Prostate gland (tissue), 2 donors: ENCODE measurements at places on chromosomes 12 and 14.

DNA sequence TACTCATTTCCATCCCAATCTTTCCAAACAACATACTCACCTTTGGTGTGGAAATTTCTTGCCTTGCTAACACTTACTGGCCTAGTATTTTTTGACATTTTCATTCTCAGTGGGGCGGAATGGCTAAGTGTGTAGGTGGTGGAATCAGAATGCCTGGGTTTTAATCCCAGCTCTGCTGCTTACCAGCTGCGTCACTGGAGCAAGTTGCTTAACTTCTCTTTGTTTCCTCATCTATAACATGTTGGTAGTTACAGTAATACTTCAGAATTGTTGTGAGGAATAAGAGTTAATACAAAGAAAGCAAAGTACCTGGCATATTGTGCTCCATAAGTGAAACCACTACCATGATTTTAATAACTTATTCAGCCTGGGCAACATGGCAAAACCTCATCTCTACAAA, 3.0 kb upstream of the FAM177A1 start:
- no peak for DNase-seq

DNA sequence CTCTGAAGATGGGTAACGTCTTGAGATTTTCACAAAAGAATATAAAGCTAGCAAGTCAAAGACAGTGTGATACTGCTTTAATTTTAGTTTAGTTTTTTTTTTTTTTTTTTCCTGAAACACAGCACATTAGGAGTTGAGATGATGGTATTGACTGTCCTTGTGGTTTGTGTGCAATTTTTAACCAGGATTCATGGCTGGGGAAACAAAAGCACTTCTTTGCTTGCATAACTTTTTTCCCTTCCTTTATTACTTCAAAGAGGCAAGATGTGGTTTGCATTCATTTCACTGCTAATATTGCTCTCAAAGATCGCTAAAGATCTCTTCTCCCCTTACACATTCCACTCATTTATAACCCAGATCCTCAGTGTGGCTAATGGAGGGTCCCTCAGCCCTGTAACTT, 157.1 kb upstream of the PZP start:
- no peak for DNase-seq

- DNase-seq = no peak
Observed at GRCh38 chr12:55828357-55828756, 1.0 kb downstream of the DNAJC14 start.

DNA sequence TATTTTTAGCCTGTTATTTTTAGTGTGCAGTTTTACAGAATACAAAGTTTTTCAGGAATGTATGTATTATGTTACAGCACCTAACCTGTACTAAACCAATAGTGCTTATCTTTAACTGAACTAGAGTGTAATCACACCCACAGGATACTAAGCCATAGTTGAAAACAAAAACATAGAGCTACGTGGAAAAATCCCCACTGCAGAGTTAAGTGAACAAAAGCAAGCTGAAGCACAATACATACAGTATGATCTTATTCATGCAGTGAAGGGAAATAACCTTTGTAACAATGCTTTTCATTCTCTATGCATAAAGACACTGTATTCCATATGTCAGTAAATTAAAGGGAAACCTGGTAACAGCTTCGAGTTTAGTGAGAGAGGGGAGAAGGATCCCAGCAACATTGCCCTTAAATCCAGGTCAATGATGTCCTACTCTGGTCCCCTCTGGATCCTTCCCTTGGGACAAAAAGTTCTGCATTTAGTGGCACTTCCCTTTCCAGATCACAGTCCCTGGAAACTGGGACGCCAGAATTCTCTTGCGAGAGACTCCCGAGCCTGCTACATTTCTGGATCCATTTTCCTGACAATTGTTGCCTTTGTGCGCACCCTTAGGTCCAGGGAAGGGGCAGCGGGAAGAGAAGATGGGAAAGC, 121.3 kb upstream of the CCND2 start:
- no peak for DNase-seq

DNA sequence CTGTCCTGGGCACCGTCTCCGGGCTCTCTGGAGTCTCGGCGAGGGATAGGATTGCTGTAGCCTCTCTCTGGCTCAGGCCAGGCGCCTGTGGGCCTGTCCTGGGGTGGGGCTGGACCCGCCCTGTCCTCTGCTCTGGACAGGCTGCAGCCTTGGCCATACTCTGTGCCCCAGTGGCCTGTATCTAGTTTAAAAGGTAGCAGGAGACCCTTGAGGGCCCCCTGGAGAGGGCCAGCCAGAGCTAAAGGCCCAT, 1.8 kb downstream of the KIF26A start:
- no peak for DNase-seq

DNA sequence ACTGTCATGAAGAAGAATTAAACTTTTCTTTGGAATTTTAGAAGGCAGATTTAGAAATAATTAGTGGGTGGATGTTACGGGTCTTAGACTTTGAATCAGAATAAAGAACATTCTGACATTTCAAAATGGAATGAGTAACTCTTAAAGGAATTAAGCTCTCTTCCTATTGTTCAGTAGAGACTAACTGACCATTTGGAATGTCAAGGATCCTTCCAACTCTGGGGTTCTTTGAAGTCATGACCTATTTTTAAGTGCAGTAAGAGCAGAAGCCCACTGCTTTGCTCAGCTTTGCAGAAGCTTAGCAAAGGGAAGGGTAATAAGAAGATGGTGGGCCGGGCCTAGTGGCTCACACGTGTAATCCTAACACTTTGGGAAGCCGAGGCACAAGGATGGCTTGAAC, 4.0 kb downstream of the CHURC1 start:
- no peak for DNase-seq

DNA sequence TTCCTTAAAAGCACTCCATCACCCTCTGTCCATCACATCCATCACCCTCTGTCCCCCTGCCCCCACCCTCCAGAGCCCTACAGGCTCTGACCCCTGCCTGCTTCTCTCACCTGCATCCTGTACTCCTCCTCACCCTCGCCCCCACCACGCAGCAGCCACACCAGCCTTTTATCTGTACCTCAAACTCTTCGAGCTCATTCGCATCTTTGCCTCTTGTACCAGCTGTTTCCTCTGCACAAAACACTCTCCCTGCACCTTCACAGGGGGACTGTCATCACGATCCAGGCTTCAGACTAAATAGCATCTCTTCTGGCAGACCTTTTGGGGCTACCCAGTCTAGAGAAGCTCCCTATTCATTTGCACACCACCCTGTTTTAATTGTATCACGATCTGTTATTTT, 24.1 kb downstream of the TMEM229B start:
- no peak for DNase-seq

GRCh38 chr12:49040364-49040855, 20.2 kb downstream of the KMT2D start:
- no peak for DNase-seq

- DNase-seq = no peak
Observed at GRCh38 chr12:90908465-90908864, 46.5 kb downstream of the CCER1 start.

GRCh38 chr12:106049546-106049945, 89.2 kb downstream of the NUAK1 start:
- DNase-seq = no peak

DNA sequence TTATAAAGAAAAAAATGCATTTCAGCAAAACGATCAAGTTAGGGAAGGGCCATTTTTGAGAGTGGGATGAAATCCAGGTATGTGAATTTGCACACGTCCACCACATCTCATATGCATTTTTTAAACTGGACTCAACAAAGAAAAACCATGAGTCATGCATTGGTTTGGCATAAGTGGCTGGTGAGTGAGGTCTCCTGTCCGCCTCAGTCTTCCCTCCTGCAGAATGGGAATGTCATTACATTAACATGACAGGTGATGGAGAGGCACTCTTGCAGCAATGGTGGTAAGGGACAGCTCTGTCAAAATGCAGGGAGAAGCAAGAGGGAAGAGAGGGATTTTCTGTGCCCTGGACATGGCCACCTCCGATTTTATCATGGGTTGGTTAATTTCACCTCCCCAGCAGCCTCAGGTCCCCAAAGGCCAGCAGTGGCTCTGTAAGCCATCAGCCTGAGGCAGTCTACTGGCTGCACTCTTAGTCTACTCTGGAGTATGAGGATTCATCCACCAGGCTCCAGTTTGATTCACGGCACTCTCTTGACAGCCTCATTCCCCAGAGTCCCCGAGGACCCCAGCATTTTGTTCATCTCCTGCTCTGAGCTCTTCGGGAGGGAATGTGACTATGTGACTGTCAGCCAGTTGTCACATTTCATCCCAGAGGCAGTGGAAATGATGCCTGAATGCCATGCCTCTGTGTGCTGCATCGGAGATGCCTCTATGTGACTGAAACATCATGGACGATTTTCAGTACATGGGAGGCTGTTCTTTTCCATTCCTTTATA, 17.1 kb upstream of the PWP1 start:
- no peak for DNase-seq

GRCh38 chr14:65462411-65462810, 49.9 kb downstream of the FUT8 start:
- DNase-seq = no peak

GRCh38 chr12:12901158-12901791, 9.9 kb downstream of the GPRC5A start:
- no peak for DNase-seq

DNA sequence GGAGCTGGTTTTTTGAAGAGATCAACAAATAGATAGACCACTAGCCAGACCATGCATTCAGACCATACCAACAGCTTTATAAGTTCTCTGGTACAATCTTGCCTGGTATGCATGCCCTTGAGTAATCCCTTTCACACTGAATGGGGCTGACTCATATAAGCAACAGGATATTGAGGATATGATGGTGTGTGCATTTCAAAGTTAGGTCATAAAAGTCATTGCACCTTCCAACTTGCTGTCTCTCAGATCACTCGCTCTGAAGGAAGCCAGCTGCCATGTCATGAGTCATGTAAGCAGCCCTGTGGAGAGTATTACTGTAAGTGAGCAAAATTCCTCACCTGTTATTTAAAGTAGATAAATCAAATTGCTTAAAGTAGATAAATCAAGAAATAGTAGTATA, 45.0 kb upstream of the OR6J1 start:
- no peak for DNase-seq

- DNase-seq = no peak
Observed at GRCh38 chr14:23301969-23302289, 730 bp downstream of the PPP1R3E start.

GRCh38 chr14:93048843-93049242, 66.9 kb downstream of the ITPK1 start:
- no peak for DNase-seq

DNA sequence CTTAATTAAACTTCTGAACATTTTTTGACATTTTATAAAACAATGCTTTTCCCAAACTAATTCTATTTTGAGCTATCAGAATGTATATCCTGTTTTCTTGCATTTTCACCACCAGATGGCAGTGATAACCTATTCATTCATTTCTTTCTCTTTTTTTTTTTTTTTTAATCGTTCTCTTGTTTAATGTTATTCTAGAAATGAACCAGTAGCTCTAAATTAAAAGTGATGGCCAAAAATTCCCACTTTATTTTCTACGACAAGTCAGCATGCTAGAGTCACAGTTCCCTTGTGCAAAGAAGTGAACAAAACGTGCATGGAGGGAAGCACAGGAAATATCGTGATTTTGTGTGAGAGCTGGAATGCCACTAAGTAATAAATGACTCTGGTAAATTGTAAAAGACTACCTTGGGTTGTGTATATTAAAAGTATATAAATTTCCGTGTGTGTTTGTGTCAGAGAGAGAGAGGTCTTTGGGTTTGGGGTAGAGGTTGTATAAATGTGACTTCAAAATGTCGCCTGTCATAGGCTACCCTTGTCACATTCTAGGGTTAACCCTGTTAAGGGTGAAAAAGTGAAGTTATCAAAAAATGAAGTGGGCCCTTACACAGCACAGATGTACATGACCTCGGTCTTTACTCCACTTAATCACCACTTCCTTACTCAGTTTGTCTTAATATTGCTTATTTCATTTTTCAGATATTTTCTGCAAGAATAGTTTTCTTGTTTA, 40.4 kb upstream of the LDHB start:
- DNase-seq = no peak

GRCh38 chr12:68559246-68559645, 51.5 kb upstream of the RAP1B start:
- DNase-seq = no peak

- no peak for DNase-seq
Observed at GRCh38 chr12:87311206-87311605, 718.0 kb downstream of the C12orf50 start.

- no peak for DNase-seq
Observed at GRCh38 chr14:50658203-50658602, 9.9 kb downstream of the SAV1 start.

DNA sequence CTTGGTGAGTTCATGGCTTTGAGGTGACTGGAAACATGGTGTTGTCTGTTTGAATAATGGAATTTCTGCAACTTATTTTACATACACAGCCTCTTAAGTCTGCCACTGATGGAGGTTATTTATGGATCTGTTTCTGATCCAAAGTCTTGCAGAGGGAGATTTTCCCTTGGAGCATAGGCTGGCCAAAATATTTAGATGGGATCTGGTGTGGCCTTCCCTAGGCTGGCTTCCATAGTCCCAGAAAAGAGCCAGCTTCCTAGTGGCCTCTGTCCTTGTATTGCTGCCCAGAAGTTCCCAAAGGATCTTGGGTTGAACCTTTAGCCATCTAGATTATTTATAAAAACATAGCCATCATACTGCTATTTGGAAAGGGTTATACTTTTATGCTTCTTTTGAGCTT, 491.1 kb upstream of the RGS6 start:
- no peak for DNase-seq

GRCh38 chr14:84825481-84826251, 704.3 kb upstream of the FLRT2 start:
- DNase-seq = no peak

DNA sequence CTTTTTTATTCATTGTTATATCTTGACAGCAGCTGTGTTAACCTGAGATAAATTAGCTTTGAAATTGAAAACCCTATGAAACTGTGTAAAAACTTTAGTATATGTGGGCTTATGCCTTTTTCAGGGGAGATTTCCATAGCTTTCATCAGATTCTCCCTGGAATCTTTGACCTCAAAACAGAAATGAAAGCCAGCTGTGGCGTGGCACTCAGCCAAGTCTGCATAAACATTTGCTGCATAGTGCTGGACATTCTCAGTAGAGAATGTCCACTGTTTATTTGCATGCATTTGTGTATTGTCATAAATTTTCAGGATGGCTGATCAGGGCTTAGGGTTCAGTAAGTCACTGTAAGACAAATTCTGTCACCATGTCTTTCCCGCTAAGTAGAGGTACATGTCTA, 115.3 kb upstream of the NAP1L1 start:
- DNase-seq = no peak

- peak; percentile 5 for DNase-seq
Observed at GRCh38 chr14:82655770-82656169, 1122.1 kb upstream of the SEL1L start.

GRCh38 chr14:22739423-22739822, 27.1 kb upstream of the OXA1L start:
- no peak for DNase-seq

DNA sequence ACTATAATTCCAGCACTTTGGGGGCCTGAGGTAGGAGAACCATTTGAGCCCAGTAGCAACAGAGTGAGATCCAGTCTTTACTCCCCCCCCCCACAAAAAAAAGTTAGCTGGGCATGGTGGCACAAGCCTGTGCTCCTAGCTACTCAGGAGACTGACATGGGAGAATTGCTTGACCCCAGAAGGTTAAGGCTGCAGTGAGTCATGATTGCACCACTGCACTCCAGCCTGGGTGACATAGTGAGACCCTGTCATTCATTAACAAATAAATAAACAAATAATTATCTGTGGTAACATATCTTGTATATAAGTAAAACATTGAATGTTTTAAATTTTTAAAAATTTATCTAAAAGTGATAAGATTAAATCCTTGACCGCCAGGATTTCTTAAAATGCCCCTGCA, 4.8 kb downstream of the ENTPD5 start:
- DNase-seq = no peak
